ENCODE measurements at places on chromosomes 11 and 22.

DNA sequence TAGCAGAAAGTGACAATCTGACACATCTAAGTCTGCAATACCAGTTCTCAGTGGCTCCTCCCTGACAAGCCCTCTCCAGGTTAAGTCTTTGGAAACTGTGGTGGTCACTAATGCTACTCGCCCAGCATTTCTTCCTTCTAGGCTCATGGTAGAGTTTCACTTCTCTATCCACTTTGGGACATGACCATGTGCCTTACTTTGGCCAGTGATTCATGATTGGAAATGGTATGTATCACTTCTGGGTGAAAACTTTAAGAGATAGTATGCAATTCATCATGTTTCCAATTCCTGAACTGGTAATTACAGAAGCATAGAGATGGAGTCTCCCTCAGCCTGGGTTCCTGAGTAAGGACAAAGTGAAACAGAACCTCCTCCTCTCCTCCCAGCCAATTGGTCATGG lies 151.5 kb upstream of the LMO1 start:
- DNase-seq = no peak

GRCh38 chr11:131973061-131973460 lies 602.6 kb downstream of the NTM start:
- no peak for DNase-seq

GRCh38 chr22:49269371-49269770 lies 558.3 kb downstream of the BRD1 start:
- DNase-seq = no peak

- no peak for DNase-seq
Measured at GRCh38 chr11:19409307-19409706, 168.6 kb upstream of the E2F8 start.

DNA sequence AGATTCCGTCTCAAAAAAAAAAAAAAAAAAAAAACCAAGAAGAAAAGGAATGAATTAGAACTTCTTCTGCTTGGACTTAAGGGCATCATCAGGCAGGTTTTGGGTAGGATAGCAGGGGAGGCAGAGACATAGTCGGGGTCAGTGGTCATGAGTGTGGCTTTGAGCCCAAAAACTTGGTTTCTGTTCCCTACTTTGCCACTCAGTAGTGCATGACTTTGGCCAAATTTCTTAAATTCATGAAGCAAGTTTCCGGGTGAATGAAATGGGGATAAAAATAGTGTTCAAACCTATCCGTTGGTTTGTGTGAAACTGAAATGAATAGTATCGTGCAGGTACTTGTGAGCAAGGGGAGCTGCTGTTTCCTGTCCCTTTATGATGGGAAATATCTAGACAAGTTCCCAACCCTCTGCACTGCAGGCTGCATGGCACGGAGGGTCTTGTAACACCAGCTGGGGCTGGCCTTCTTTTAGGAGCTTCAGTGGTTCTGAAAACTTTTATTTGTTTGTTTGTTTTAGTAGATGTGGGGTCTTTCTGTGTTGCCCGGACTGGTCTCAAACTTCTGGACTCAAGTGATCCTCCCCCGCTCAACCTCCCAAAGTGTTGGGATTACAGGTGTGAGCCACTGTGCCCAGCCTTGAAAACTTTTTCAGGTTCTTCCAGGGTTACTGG lies 18.4 kb downstream of the NEAT1 start:
- peak; percentile 66 for DNase-seq

DNA sequence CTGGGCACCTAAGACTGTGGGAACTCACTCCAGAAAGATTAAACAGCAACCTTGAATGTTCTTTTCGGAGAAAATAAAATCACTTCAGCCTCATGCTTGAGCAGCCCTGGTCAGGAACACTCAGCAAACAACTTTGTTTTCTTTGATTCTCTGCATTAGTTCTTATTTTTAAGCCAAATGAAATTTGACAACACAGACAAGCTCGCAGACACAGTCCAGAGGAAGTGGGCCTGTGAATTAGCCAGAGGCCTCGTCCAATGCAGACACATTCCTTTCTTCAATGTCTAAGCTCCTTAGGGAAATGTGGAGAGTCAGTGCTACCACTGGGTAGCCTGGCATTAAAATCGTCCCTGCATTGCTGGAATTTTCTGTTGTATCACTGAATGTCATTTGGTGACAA lies 62.9 kb upstream of the CSNK2A3 start:
- no peak for DNase-seq

GRCh38 chr11:126782810-126783209 lies 217.8 kb downstream of the KIRREL3 start:
- no peak for DNase-seq

DNA sequence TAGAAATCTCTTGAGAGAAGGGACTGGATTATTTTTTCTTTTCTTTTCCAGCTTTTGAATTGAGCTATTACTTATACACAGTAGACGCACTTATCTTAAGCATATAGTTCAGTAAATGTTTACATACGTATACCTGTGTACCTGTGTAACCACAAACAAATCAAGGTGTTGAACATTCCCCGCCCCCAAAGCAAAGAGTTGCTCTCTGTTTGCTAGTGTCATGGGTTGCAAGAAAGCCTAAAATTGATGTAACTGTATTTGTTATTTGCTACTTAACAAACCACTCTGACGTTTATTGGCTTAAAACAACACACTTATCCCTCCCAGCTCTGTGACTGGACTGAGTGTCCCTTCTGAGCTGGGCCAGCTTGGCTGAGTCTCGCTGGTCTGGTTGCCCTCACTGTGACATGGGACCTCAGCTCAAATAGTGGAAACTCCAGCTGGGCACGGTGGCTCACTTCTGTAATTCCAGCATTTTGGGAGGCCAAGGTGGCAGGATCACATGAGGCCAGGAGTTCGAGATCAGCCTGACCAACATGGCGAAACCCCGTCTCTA lies 25.4 kb upstream of the CABP2 start:
- peak; percentile 17 for DNase-seq

- peak; percentile 55 for DNase-seq
Measured at GRCh38 chr11:68678031-68678441, 6.3 kb upstream of the GAL start.

DNA sequence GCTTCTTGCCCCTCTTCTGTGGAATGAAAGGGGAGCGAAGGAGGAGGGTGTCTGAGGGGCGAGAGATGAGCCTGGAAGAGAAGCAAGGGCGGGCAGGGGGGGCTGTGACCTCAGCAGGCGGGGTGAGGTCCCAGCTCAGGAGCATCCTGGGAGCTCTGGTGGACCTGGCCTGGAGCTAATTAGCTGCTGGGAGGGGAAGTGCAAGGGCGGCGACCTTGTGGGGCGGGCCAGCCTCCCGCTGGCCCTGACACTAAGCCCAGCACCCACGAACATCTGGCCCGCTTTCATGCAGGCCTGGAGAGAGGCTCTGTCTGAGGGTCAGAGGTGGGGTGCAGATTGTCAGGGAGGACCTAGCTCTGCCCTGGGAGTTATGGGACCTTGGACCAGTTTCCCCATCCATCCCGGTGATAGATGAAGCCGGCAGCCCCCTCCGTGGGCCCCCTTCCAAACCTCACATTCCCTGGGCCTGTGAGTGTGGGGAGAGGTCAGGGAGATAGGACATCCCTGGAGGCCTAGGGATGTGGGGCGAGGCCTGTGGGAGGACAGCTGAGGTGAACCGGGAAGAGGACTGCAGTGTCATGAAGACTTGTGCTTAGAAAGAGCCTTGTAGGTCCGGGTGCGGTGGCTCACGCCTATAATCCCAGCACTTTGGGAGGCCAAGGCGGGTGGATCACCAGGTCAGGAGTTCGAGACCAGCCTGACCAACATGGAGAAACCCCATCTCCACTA lies 28.5 kb upstream of the CD82 start:
- DNase-seq = no peak

DNA sequence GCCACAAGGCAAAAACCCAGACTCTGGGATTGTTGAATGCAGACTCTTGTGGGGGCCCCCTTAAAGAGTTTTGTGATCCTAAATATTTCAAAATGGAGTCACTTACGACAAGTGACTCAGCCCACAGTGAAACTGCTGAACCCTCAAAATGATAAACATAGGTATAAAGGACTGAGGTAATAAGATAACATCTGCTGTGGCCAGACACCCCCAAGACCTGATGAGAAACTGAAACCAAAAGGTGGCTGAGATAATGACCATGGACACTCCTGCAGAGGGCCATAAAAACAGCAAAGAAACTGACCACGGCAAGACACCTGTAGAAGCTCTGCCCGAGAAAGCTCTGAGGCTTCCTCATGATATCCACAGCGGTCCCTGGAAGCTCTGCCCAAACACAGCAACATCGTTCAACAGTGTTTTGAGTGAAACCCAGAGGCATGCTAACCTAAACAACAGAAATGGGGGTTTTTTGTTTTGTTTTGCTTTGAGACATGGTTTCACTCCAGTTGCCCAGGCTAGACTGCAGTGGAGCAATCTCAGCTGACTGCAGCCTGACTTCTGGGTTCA lies 1.6 kb upstream of the PLAAT4 start:
- DNase-seq = no peak

DNA sequence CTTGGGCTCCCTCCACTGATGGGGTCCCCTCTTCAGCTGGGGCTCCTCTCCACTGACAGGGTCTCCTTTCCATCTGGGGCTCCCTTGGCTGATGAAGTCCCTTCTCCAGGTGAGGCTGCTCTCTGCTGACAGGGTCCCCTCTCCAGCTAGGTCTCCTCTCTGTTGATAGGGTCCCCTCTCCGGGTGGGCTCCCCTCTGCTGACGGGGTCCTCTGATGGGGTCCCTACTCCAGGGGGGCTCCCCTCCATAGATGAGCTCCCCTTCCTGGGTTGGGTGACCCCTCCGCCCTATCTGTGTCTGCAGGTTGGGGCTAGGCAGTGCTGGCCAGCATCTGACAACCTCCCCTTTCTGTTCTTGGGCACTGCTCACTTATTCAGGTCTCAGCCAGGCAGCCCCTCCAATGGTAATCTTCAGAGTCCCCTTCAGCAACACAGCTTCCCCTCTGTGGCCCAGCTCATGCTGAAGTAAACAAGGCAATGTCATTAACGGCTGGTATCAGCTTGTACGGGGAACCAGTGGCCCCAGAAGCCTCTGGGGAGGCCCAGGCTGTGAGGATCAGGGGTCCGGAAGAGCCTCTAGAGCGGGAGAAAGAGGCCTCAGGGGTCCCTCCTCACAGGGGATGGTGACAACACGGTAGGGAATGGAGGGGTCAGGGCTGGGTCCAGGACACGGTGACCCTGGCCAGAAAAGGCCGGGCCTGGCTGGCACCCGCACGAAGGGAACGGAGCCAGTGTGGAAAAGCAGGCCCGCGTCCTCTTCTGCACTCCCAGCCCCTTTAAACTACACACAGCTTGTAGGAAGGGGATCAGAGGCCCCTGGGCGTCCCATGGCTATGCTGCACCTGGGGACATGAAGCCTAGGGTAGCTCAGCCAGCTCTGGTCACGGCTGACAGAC lies 9.6 kb upstream of the CD81 start:
- no peak for DNase-seq

- no peak for DNase-seq
Measured at GRCh38 chr11:4459500-4459899, 10.4 kb downstream of the OR52K2 start.

- no peak for DNase-seq
Measured at GRCh38 chr11:44870181-44870580, 80.5 kb downstream of the TP53I11 start.

DNA sequence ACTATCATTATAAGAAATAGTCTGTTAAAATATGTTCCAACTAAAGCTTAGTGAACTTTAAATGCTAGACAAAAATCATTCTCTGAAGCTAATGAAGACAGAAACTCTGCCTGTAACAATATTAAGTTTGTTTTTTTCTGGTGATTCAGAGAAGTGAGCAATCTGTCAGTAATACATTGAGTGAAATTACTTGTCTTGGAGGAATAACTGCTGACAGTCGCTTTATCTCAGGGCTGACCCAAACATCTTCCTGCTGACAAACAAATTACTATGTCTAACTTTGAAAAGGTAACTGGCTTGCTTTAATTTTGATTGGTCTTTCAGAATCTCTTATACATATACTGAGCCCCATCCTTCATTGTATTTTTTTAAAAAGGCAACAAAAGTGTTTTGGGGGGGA lies 264.5 kb downstream of the SOX6 start:
- no peak for DNase-seq

DNA sequence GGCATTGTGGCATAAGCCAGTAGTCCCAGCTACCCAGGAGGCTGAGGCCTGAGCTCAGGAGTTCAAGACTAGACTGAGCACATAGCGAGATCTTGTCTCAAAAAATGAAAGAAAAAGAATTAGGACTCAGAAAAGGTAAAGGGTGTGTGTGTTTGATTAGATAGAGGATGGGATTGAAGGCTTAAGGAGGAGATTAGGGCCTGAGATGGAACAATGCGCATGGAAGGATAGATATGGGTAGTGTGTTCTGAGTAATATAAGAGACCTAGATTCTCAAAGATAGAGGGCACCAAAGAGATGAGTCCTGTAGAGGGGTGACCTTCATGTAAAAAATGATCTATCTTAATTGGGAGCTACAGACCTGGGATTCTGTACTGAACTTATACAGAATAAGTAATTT lies 17.3 kb upstream of the RAB30 start:
- DNase-seq = no peak

DNA sequence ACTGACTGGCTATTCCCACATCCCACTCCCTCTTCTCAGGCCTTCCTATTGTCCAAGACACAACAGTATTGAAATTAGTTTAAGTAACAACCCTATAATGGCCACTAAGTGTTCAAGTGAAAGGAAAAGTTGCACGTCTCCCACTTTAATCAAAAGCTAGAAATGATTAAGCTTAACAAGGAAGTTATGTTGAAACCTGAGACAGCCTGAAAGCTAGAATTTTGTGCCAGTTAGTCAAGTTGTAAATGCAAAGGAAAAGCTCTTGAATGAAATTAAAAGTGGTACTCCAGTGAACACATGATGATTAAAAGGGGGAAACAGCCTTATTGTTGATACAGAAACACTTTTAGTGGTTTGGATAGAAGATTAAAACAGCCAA lies 332.7 kb downstream of the CASP12 start:
- DNase-seq = no peak

DNA sequence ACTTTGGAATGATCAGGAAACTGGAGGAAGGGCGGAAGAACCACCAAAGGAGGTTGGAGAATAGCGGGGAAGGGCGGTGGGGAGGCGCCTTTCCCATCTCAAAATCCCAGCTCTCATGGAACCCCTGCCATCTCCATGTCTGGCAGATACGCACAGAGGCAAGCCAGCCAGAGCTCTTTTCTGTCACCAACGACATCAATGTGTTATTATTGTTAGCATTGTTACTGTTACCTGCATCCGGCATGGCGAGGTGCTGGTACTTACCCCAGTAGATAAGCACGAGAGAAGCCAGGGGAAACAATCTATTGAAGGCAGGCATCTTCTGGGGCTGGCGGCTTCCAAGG lies 969 bp downstream of the SCN3B start:
- DNase-seq = no peak

GRCh38 chr22:36977401-36977861 lies 41.8 kb downstream of the TST start:
- peak; percentile 74 for DNase-seq

- peak; percentile 86 for DNase-seq
Measured at GRCh38 chr11:12884751-12885318, 124.3 kb upstream of the RASSF10 start.

DNA sequence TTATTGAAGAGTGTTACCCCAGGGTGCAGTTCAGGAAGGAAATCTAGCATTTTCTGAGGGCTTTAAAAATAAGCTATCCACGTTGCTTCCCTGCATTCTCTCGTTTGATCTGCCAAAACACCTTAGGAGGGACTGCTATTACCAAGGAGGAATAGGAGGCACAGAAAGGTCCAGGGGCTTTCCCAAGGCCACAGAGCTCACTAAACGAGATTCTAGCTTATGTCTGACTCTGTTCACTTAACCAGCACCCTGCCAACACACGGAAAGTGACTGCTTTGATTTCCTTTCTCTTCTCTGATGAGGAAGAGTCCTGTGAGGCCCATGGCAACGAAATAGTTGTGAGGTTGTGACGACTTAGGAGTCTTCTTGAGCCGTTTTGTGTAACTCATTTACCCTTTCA lies 3.4 kb upstream of the PTPN5 start:
- no peak for DNase-seq
